Stimulated activated CD8-positive, alpha-beta memory T cell treated with anti-CD3 and anti-CD28 coated beads, Interleukin-4, amount 100 ng/mL, for 1 hour (primary cell): ENCODE measurements at places on chromosomes 7 and 10.

DNA sequence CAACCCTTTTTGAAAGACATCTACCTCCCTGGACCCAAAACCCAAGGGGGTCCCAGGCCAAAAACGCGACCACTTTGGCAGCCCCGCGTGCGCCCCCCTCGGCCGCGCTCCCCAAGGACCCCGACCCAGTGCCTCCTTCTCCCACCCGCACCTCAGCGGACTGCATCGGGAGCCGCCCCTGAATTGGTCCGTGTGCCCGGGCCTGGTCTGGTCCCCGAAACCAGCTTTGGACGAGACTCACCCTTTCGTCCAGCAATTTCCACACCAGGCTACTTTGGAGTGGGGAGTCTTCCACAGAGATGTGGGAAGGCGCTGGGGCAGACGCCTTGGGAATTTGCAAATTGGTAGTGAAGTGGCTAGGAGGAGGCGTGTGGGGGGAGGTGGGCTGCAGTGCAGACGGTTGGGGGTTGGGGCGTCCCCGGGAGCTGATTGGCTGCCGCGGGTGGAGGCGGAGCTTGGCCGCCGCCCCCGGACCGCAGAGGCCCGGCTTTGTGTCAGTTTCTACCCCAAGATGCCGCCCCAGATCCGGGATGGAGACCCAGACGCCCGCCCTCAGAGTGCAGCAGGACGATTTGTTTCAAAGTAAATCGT, 16.9 kb downstream of the TCAF1 start:
- DNase-seq = no peak

DNA sequence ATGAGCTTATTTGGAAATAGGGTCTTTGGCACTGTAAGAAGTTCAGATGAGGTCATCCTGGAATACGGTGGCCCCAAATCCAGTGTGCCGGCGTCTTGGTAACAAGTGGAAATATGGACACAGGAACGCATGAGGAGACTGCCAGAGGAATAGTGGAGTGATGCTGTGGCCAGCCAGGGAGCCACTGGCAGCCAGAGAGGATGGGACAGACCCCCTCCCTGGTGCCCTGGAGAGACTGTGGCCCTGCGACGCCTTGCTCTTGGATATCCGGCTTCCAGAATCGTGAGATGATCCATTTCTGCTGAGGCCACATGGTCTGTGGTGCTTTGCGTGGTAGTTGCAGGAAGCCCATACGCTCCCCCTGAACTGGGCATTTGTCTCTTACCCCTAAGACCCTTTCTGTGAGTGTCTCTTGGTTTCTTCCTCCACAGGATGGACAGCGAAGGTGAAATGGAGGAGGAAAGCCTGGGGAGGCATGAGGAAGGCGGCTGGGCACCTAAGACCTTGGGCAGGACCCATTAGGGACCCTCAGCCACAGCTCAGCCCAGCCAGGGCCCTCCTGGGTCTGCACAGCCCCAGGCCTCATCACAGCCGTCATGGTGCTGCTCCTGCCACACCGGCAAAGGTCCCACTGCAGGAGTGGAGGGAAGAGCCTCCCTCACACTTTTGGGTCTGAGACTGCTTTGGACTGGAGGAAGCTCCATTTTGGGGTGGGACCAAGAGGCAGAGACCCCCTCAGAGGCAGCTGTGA, 53.6 kb downstream of the INSIG1 start:
- no peak for DNase-seq

GRCh38 chr7:2438186-2438585, 34.8 kb downstream of the CHST12 start:
- DNase-seq = no peak

DNA sequence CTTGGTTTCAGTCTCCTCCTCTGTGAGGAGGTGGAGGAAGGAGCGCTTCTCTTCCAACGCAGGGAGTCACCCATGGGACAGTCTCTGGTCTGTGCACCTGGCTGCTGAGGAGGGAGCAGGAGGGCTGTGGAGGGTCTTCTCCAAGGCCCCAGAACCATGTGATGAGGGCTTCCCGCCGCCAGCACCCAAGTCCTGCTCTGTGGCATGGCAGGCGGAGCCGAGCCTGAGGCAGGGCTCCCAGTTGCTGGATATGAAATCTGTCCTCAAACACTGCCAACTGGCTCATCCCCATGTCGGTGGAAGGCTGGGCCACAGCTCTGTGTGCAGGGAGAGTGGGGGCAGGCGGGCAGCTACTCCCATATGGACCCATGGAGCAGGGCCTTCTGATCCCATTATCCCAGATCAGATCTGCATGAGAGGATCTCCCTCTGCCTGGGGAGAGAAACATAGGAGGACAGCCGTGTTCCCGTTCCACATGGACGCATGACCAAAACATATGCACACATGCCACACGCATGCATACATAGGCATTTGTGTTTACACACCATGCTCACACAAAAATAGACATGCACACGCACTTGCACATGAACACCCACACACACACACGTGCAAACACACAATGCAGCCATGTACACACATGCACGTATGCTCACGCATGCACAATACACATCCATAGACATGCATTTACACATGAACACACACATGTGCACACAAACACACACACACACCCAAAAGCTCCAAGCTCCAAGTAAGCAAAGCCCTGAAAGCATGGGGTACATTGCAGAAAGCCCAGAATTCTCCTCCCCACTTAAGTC, 38.8 kb upstream of the EN2 start:
- no peak for DNase-seq

- no peak for DNase-seq
Observed at GRCh38 chr7:143416565-143417149, 8.0 kb upstream of the EPHA1 start.

DNA sequence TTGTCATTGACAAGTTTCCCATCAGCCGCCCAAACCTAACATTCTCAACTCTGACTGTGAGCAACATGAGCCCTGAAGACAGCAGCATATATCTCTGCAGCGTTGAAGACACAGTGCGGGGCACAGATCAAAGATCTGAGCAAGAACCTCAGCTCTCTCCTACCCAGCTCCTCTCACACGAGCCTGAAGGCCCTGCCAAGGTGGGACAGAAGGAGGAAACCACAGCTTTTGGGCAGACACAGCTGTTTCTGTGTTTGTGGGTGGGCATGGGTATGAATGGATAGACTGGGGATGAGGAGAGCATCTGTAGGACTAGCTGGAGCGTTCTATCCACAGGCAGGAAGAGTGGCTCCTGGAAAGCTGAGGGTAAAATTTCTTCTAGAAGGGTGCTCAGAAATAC, 8.5 kb upstream of the PRSS1 start:
- DNase-seq = no peak

GRCh38 chr10:132657127-132657706, 119.6 kb downstream of the INPP5A start:
- DNase-seq = no peak
